ENCODE measurements at places on chromosomes 6 and 20.

DNA sequence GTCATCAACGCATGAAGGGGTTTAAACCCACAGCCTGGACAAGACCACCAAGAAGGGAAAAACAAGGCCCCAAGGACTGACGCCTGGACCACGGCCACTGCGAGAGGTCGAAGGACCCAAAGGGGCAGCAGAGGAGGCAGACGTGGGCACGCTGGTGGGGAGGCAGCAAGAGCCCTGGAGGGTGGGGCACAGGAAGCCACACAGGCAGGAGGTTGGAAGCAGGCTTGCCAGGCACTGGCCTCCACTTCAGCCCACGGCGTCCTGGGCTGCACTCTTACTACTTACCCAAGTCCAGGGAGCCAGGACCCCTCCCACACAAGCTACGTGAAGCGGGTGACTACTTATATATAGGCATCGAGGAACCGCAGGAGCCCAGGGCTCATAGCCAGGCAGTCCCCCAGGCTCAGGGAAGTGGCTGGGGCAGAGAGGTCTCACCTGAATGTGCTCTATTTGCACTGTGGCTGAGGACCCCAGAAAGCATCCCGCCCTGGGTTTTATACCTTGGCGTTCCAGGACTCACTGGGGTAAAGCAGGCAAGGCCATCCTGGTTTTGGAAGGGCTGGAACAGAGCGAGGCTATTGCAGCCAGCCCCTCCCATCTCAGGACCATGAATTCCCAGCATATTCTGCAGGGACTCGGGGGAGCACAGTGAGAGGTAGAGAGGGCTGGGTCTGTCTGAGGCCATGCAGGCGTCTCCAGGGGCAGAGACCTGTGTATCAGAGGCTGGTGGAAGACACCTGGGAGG lies 113.8 kb upstream of the AFDN start:
- no peak for DNase-seq

DNA sequence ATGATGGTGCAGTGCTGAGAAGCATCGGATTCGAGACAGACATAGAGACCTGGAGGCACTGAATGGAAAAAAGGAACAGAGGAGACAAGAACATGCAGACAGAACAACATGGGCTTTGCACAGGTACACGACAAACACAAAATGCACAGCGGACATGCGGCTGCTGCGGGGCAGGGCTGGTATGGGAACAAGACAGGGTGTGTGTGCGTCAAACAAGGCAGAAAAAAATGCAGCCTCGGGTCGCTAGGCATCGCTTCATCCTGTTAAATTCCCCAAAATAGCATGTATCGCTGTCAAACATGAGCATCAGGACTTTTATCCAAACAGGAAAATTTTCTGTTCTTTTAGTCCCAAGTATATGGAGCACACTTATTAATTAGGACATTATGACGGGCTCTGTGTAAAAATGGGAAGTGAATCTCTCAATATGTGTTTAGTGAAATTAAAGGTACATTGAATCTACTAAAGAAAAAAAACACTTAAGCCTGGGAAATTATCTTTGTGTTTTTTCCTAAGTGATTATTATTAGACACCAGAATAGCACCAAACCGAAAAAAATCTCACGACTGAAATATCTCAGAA lies 36.1 kb upstream of the TBXT start:
- DNase-seq = no peak

GRCh38 chr6:42338744-42339222 lies 112.9 kb downstream of the TRERF1 start:
- DNase-seq = no peak

GRCh38 chr6:17032988-17033634 lies 68.7 kb upstream of the STMND1 start:
- peak; percentile 38 for DNase-seq

DNA sequence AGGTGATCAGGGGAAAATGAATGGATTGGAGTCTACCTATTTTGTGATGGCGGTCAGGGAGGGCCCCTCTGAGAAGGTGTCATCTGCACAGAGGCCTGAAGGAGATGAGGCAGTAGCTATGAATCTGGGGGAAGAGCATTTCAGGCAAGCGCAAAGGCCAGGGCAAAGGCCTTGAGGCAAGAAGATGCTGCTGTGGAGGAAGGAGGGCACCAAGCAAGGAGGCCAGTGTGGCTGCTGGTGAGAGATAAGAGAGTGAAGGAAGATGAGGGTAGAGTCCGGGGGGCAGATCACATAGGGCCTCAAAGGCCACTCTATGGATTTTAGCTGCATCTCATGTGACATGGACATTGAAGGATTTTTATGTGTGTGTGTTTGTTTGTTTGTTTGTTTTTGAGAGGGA lies 20.6 kb upstream of the CSNK2A1 start:
- DNase-seq = no peak

- no peak for DNase-seq
Measured at GRCh38 chr20:25535762-25536161, 49.6 kb downstream of the NINL start.

DNA sequence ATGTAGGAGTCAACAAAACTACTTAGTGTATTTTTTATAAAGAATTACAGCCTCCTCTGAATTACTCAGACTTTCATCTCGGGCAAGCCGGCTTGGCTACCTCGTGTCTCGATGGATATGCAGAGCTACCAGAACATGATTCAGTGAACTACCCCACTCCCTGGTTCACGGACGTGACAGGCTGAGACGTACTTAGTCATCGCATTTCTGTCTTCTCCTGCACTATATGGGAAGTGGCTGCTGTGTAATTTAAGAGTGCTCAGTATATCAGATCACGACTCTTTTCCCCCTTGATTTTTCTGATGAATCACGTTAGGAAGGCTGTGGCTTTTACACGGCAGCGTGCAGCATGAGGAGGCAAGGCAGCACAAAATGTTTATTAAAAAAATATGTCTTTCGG lies 302.7 kb upstream of the ZFP64 start:
- DNase-seq = no peak

- peak; percentile 60 for DNase-seq
Measured at GRCh38 chr6:42453654-42454427, 2.1 kb upstream of the TRERF1 start.

- DNase-seq = no peak
Measured at GRCh38 chr6:151118461-151119123, 121.2 kb upstream of the AKAP12 start.

- DNase-seq = no peak
Measured at GRCh38 chr6:21946298-21946783, 350.5 kb downstream of the PRL start.

- no peak for DNase-seq
Measured at GRCh38 chr6:105932440-105932839, 153.7 kb upstream of the PRDM1 start.

- DNase-seq = no peak
Measured at GRCh38 chr20:37379967-37380828, 34.3 kb downstream of the SRC start.

- no peak for DNase-seq
Measured at GRCh38 chr20:33602826-33603590, 59.1 kb upstream of the C20orf144 start.
